CD8-positive, alpha-beta T cell (primary cell): ENCODE measurements at places on chromosomes 3 and 15. TPM values are rescaled to one million over a fixed set of nuclear protein-coding genes. Genes with fewer than 3 reads are reported as not detected.
A peak's percentile ranks its signal among the peaks of the same experiment; 100 is the strongest.

GRCh38 chr3:194588741-194589140 is 44.5 kb downstream of the TMEM44 start:
- no peak for DNase-seq

DNA sequence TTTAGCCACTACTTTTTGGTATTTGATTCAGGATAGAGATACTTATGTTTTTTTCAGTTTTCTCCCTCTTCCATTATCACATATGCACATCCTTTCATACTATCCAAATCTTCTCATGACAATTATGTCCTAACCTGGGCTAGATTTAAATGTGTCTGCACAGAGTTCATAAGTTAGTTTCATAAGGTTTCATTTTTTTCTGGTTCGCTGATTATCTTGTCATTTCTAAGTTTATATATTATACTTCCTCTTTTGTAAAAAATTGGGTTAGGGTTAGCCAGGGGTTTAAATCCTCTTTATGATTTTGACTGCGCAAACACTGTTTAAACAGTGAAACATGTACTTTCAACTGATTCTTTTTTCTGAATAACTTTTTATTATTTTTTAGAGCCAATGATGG is 148.6 kb downstream of the SST start:
- DNase-seq: no peak

DNA sequence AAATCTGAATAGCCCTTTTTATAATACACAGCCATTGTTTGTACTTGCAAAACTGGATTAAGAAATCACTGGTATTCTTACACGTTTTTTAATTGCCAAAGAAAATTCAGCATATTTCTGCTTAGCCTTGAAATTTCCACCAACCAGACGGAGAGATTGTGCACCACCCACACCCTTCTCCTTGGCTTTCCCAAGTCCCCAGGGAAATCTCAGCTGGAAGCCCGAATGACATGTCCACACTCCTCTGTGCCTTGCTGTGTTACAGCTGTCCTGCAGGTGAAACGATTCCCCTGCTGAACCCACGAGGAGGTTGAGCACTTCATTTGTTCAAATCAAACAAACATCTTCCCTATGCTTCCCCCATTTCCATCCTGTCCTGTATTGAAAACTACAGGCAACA is 49.6 kb upstream of the PPARG start:
- DNase-seq: no peak

DNA sequence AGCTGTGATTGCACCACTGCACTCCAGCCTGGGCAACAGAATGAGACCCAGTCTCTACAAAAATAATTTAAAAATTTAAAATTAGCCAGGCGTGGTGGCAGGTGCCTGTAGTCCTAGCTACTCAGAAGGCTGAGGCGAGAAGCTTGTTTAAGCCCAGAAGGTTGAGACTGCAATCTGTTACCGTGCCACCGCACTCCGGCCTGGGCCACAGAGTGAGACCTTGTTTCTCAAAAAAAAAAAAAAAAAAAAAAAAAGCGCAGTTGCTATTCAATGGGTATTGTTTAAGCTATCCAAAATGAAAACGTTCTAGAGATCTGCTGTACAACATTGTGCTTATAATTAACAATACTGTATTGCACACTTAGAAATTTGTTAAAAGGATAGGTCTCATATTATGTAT is 24.0 kb downstream of the ZNF148 start:
- DNase-seq: no peak

GRCh38 chr3:77081240-77081661 is 41.4 kb downstream of the ROBO2 start:
- no peak for DNase-seq

DNA sequence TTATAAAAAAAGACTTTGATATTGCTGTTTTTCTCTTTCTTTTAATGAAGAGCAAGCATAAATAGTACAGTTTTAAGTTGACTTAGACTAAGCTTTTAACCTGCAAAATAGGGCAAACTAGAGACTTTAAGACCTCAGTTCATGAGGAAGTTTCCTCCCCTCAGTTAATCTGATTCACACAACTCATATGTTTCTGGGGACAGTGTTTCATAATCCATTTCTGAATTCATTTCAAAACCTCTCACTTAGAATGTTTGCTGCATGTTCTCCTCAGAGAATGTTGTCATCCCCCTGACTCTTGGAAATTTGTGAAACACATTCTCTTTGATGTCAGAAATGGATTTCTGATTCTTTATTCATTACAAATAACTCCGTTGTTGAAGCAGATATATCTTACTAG is 79.3 kb upstream of the SKOR1 start:
- DNase-seq: peak; percentile 10

- DNase-seq: no peak
Observed at GRCh38 chr3:194139071-194139813, 3.3 kb downstream of the HES1 start.

DNA sequence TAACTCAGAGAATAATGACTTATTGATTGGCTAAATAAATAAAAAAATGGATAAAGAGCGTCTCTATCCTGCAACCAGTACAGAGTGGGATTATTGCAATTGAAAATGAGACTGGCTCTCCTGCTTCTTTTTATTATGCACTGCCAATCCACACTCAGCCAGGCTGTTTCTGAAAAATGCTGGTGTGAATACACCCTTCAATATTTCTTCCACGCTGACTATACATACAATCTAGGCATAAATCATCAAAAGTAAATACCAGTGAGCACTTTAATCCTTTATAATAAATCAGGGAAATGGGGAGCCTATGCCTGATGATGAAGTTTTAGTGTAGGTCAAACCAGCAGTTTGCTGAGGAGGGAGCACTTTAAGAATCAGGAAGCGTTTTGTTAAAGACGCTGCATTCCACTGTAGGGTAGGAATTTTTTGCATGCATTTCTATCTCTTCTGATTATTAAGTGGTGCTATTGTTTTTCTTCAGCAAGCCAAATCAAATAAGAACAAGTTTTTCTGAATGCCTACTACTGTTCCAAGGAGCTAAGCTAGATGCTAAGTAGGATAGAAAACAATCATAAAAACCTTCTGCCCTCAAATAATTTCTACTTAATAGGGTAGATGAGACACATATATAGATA is 781.5 kb downstream of the TBL1XR1 start:
- no peak for DNase-seq

DNA sequence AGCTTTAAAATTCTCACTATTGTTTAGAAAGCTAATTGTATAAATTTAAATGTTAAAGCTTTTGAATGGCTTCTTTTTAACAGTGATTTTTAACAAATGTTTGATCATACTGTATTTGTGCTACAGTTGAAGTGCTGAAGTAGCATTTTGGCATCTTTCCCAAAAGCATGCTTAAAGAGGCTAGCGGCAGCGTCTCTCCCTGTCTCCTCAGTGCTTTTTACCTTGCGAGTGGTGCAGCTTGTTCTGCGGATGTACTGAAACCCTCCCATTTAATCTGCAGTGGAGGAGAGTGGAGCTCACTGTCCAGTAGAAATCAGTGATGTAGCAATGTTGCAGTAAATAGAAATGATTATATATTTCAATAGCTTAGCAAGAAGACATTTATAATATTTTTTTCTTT is 43.7 kb downstream of the LRRC49 start:
- DNase-seq: no peak

GRCh38 chr3:4786431-4786830 is 192.8 kb upstream of the BHLHE40 start:
- no peak for DNase-seq

DNA sequence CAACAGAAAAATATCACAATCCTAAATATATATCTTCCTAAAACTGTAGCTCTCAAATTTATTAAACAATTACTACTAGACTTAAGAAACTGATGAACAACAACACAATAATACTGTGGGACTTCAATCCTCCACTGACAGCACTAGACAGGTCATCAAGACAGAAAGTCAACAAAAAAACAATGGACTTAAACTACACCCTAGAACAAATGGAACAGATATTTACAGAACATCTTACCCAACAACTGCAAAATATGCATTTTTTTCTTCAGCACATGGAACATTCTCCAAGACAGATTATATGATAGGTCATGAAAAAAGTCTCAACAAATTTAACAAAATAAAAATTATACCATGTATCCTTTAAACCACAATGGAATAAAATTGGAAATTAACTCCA is 133.4 kb downstream of the PLCH1 start:
- no peak for DNase-seq

The ST6GAL1 gene
- total RNA-seq: 23.1 TPM

The MAP6D1 gene
- not detected for total RNA-seq

The IL17RC gene
- total RNA-seq: 0.71 TPM

The ERICH6 gene
- total RNA-seq: 0.52 TPM
